Mesenchymal stem cell (in vitro differentiated cells and primary cell): ENCODE measurements at places on chromosomes 12 and 14.

DNA sequence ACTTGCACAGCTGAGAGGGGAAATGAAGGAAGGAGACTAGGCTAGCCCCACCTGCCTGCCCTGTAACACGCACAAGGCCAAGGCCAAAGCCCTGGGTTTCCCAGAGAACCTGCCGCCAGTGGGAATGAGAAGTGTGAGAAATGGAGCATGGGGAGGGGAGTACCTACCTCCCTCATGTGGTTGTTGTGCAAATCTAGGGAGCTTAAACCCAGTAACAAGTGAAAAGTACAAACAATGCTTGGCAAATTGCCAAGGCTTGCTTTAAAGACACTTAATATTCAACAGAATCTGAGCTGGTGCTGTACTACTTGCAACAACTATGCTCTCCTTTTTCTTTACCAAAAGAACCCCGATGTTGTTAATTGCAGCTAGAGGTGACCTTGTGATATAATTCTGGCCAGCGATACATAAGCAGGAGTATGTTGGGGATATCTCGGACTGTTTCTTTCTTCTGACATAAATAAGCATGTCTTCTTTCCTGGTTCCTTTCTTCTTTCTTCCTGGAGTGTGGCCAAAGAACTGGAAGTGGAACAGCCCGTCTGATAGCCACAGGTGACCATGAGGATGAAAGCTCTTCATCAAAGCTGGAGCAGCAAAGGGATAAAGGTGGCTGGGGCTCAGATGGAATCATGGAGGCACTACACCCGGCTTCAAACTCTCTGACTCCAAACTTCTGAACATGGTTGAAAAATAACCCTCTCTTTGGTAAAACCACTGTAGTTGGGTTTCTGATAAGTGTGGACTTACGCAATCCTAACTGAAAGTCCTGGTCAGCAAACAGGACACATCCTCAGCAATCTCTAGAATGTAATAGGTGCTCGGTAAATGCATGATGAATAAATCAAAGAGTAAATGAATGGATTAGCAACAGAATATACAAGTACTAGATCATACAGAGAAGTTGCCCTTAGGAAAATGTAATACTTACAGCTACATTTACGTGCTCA is 207.9 kb downstream of the NUAK1 start:
- peaks cover 7% of the 10 kb centered on the region for H3K4me1 ChIP-seq
- no peaks in the 10 kb centered on the region for H3K27me3 ChIP-seq
- no peak for DNase-seq
- no peaks in the 10 kb centered on the region for H3K36me3 ChIP-seq
- no peak overlapping the region for H3K27ac ChIP-seq

- H3K4me3 ChIP-seq, result no peak within 1 kb of the TSS
- H3K27me3 ChIP-seq, result peaks cover 23% of the 10 kb centered on the region
- no peak for DNase-seq
- H3K27ac ChIP-seq, result no peak within 1 kb of the TSS
- no peaks in the 10 kb centered on the region for H3K36me3 ChIP-seq
- no peaks in the 10 kb centered on the region for H3K4me1 ChIP-seq
Observed at GRCh38 chr12:52519826-52520662, at the start of gene KRT5. TSS of gene KRT5 (minus strand) at chr12:52520394. CDS start at chr12:52520296, 98 bp downstream.

DNA sequence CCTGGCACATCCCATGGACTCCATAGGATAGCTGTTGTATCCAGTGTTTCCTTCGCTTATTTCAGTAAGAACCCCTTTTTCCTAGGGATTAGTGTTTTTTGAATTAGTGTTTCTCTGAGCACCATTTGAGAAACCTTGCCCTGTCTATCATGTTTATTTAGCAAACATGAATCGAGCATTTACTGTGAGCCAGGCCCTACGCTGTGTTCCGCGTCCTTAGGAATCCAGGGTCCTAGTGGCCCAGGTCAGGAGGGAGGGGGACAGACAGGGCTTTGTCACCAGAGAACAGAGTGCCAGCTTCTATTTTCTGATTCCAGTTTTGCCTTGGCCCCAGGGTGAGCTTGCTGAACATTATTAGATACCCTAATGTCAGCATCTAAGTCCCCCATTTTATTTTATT is 2.5 kb downstream of the TEAD4 start:
- H3K36me3 ChIP-seq, result no peaks in the 10 kb centered on the region
- H3K4me1 ChIP-seq, result peaks cover 35% of the 10 kb centered on the region
- no peaks in the 10 kb centered on the region for H3K27me3 ChIP-seq
- H3K27ac ChIP-seq, result no peak overlapping the region
- peak overlapping the region; percentile 77 for H3K4me3 ChIP-seq

DNA sequence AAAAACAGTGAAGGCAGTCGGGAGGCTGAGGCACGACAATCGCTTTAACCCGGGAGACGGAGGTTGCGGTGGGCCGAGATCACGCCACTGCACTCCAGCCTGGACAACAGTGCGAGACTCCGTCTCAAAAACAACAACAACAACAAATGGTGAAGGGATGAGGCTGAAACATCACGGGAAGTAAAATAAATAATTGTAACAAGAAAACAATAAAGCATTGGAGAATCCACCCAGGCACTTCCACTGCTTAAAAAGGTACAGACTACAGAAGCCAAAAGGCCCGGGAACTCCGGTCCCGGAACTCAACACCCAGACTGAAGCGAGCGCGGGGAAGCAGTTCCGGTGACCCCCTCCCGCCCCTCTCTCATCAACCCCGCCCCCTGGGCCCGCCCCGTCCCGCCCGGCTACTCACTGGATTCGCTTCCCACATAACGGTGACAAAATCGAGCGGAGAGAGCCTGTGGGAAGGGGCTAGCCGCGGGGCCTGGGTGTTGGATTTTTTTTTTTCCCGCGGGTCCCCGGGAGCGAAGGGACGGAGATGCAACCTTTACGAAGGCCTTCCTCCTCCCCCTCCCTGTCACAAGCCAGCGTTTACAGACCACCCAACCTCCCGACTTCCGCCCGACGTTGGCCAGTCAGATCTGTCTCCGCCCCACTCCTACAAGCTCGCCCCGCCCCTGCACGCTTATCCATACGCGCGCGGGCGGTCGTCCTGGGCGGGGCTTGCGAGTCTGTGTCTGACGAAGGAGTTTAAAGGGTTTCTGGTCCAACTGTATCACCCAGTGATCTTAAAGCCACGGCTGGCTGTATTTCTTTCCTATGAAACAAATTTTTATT is at the start of gene PARP11:
TSS of gene PARP11 (minus strand) at position 600 of the 837 bp plus-strand sequence. CDS start at position 430, 170 bp downstream.
- no peaks in the 10 kb centered on the region for H3K36me3 ChIP-seq
- peak within 1 kb of the TSS; percentile 80 for H3K4me3 ChIP-seq
- peaks cover 3% of the 10 kb centered on the region for H3K27me3 ChIP-seq
- DNase-seq, result peak; percentile 97
- H3K4me1 ChIP-seq, result no peaks in the 10 kb centered on the region

DNA sequence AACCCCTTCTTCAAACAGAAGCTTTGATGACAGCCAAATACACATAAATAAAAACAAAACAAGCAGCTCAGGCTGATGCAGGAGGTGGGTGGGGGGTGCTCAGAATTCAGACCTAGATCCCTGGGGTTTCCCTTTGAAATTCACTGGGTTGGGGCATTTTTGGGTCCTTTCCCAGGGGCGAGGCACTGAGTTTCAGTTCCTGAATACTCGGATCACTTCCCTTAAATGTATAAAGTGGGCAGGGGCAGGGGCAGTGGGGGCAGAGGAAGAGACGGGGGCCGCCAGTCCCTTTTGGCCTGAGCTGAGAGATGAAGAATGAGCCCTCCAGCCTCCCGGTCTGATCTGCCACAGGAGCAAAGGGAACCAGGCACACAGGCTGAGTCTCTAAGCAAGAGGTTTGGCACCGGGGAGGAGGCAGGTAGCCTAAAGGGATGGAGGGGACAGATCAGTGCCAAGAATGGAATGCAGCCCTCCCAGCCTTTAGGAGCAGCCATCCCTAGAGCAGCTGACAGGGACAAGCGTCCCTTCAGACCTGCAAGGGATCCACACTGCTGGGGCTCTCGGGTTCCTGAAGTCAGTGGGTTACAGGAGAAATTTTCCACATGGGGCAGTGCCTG is 20.3 kb downstream of the KDM2B start:
- peaks cover 5% of the 10 kb centered on the region for H3K36me3 ChIP-seq
- no peak overlapping the region for H3K27ac ChIP-seq
- H3K27me3 ChIP-seq, result no peaks in the 10 kb centered on the region
- no peak for DNase-seq
- no peaks in the 10 kb centered on the region for H3K4me1 ChIP-seq

GRCh38 chr12:21561158-21561557 is 35.1 kb downstream of the SPX start:
- no peaks in the 10 kb centered on the region for H3K27me3 ChIP-seq
- H3K4me3 ChIP-seq, result no peak overlapping the region
- H3K4me1 ChIP-seq, result no peaks in the 10 kb centered on the region
- DNase-seq, result no peak
- H3K36me3 ChIP-seq, result no peaks in the 10 kb centered on the region

GRCh38 chr14:26935733-26936132 is 337.9 kb upstream of the NOVA1 start:
- no peak for DNase-seq
- H3K27me3 ChIP-seq, result no peaks in the 10 kb centered on the region
- H3K4me3 ChIP-seq, result no peak overlapping the region
- H3K36me3 ChIP-seq, result no peaks in the 10 kb centered on the region
- H3K4me1 ChIP-seq, result no peaks in the 10 kb centered on the region

DNA sequence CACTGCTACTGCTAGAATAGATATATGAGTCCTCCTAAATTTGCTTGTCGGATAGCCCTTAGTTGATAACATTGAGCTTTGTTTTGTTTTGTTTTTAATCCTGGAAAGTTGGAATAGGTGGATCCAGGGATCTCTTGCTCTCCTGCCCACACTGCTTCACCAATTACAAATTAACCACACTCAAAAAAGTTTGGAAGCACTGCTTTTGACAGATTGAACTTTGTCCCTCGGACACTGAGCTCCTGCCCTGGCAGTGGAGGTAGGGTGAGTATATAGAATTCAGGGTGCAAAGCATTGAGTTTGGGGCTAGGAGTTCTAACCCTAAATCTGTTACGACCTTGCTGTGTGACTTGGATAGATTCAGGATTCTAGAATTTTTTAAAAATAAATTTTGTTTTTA is 15.1 kb upstream of the SYNDIG1L start:
- H3K27me3 ChIP-seq, result peaks cover 37% of the 10 kb centered on the region
- no peak for DNase-seq
- H3K4me1 ChIP-seq, result no peaks in the 10 kb centered on the region
- H3K36me3 ChIP-seq, result no peaks in the 10 kb centered on the region
- no peak overlapping the region for H3K4me3 ChIP-seq
- no peak overlapping the region for H3K27ac ChIP-seq

GRCh38 chr14:78595797-78596196 is 425.6 kb downstream of the NRXN3 start:
- no peak for DNase-seq
- no peaks in the 10 kb centered on the region for H3K27me3 ChIP-seq
- no peaks in the 10 kb centered on the region for H3K36me3 ChIP-seq
- no peak overlapping the region for H3K4me3 ChIP-seq
- H3K27ac ChIP-seq, result no peak overlapping the region
- H3K4me1 ChIP-seq, result no peaks in the 10 kb centered on the region

GRCh38 chr12:50061946-50062686 is 4.7 kb downstream of the ASIC1 start:
- no peak overlapping the region for H3K4me3 ChIP-seq
- DNase-seq, result no peak
- H3K36me3 ChIP-seq, result no peaks in the 10 kb centered on the region
- peaks cover 27% of the 10 kb centered on the region for H3K4me1 ChIP-seq
- H3K27me3 ChIP-seq, result peaks cover 4% of the 10 kb centered on the region

DNA sequence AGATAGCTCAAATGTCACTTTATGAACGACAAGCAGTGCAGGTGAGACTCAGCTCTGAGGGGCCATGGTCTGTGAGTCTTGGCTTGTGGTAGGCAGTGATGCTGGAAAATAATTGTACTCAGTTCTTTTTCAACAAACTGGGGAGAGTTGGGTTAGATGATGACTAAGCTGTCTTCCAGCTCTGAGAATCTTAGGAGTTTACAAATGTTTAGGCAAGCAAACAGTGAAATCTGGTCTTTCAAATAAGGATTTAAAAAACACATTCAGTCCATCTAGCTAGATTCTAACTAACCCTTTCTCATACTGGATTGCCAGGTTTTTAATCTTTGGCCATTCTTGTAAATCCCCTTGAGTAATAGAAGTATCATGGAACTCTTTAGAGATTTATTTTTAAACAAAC is 3.4 kb downstream of the PHC1 start:
- H3K27ac ChIP-seq, result no peak overlapping the region
- no peaks in the 10 kb centered on the region for H3K27me3 ChIP-seq
- H3K4me1 ChIP-seq, result peaks cover 5% of the 10 kb centered on the region
- H3K4me3 ChIP-seq, result no peak overlapping the region
- peak; percentile 45 for DNase-seq
- H3K36me3 ChIP-seq, result peaks cover 31% of the 10 kb centered on the region

DNA sequence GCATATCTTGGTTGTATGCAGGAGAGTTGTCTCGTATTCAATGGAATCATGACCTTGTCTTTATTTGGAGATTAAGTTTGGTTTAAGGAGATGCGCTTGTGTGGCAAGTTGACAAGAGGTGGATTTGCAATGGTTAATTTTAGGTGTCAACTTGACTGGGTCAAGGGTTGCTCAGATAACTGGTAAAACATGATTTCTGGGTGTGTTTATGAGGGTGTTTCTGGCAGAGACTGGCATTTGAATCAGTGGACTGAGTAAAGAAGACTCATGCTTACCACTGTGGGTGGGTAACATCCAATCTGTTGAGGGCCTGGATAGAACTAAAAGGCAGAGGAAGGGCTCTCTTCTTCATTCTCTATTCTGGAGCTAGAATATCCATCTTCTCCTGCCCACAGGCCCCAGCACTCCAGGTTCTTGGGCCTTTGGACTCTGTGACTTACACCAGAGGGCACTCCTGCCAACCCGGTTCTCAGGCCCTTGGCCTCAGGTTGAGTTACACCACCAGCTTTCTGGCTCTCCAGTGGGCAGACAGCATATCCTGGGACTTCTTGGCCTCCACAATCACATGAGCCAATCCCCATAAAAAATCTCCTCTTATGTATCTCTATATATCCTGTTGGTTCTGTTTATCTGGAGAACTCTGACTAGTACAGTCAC is 141.5 kb upstream of the ARID2 start:
- H3K36me3 ChIP-seq, result no peaks in the 10 kb centered on the region
- no peak overlapping the region for H3K27ac ChIP-seq
- no peak overlapping the region for H3K4me3 ChIP-seq
- no peaks in the 10 kb centered on the region for H3K27me3 ChIP-seq

GRCh38 chr12:5171701-5172100 is 128.0 kb downstream of the KCNA5 start:
- H3K36me3 ChIP-seq, result no peaks in the 10 kb centered on the region
- peak; percentile 21 for DNase-seq
- H3K4me1 ChIP-seq, result peaks cover 4% of the 10 kb centered on the region
- H3K27me3 ChIP-seq, result peaks cover 4% of the 10 kb centered on the region
- H3K27ac ChIP-seq, result no peak overlapping the region
- H3K4me3 ChIP-seq, result no peak overlapping the region

DNA sequence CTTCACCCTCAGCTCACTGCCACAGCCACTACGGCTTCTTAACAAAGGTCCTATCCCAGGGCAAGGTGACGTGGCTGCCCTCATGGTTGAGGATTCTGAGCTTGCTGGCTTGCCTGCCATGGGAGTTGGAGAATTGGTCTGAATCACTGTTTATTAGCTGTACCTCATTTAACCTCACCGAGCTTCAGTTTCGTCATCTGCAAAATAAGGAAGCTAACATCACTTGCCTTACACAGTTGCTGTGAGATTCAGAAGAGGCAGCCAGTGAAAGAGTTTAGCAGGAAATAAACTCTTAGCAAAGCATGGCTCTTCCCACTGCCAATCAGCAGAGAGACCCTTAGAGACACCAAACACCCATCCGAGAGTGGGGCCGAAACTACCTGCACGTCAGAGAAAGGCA is 90.1 kb upstream of the KCNA1 start:
- DNase-seq, result no peak
- no peaks in the 10 kb centered on the region for H3K4me1 ChIP-seq
- no peaks in the 10 kb centered on the region for H3K36me3 ChIP-seq
- H3K27me3 ChIP-seq, result peaks cover 18% of the 10 kb centered on the region
- H3K4me3 ChIP-seq, result peak overlapping the region; percentile 2
